BJ (cell line): ENCODE measurements at places on chromosomes 5 and 9.

DNA sequence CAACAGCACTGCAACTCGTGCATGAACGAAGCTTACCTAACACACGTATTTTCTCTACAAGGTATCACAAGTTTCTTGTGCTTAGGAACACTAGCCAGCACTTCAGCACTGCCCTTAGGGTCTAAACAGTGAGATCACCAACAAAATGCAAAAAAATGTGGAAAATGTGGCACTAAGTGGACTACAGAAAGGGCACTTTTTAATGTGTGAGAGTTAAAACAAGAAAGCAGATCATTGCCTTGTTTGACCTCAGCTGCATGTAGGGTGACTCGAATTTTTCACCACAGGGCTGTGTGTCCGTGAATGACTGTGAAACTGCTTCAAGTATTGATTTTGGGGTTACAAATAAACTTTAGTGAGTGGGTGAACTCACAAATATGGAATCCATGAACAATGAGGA lies 90.5 kb downstream of the MARCHF3 start:
- no peak for DNase-seq

- DNase-seq: no peak
Measured at GRCh38 chr5:150202501-150202900, 12.6 kb downstream of the SLC6A7 start.

GRCh38 chr9:72996684-72997314 lies 43.9 kb upstream of the ALDH1A1 start:
- no peak for DNase-seq

- DNase-seq: no peak
Measured at GRCh38 chr5:89289604-89290003, 406.6 kb upstream of the MEF2C start.

- no peak for DNase-seq
Measured at GRCh38 chr5:170162631-170163321, 57.1 kb downstream of the FOXI1 start.

DNA sequence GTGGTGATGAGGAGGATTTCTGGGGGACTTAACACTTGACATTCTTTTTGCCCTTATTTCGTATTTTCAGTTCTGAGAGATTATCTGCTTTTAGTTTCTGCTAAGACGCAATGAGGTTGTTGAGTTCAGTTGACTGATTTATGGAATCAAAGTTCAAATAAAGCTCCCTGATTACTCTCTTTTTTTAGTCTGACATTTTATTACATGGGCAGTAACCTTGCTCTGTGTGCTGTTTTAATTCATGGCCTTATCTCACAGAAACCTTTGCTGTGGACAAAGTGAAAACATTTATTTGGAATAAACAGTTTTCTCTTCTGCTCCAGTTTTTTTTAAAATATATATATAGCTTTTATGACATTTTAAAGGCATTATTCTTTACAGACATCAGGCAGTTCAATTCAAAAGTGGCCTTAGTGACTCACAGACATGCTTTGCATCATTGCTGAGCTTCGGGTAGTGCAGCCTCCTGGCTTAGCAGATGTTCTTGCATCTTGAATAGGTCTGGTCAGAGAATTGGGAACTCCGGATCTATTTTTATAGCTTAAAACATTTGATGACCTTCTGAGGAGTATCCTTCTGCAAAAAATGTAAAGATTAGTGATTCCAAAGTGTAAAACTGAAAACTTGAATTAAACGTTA lies 162.9 kb downstream of the FAM170A start:
- DNase-seq: no peak

DNA sequence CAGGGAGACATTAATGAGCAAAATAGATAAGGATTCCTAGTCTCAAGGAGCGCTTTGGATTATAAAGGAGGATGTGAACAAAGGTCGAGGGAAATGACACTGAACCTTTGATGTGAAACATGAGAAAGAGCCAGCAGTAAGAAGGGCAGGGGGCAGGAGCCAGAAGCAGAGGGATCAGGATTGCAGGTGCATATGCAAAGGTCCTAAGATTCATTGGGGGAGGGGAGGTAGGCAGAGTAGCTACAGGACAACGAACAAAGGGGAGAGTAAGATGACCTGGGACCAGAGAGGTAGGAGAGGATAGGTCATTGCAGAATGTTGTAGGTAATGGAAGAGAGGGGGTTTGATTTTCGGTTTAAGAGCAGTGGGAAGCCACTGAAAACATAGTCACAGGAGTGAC lies 129.2 kb upstream of the TRPM3 start:
- DNase-seq: no peak

GRCh38 chr9:112819635-112820496 lies 69.3 kb downstream of the SNX30 start:
- peak; percentile 31 for DNase-seq

- no peak for DNase-seq
Measured at GRCh38 chr5:6510132-6510531, 61.5 kb downstream of the UBE2QL1 start.

- no peak for DNase-seq
Measured at GRCh38 chr9:131708226-131709002, 31.5 kb downstream of the RAPGEF1 start.

DNA sequence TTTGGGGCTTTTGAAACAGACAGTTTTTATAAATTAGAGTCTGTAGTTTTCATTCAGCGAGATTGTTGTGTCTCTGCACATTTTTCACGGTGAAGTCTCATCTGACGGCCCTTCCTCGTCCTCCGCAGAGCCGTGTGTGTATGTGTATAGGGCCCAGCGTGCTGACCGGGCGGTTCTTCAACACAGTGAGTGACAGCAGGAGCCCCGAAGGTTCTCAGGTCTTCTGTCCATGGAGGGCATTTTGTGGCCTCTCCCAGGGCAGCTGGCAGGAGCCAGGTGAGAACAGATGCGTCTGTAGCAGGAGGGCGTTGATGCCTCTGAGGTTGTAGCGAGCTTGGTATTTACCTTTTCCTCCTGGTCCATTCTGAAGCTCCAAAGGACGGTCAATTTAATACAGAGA lies 116.0 kb upstream of the LPCAT1 start:
- no peak for DNase-seq

DNA sequence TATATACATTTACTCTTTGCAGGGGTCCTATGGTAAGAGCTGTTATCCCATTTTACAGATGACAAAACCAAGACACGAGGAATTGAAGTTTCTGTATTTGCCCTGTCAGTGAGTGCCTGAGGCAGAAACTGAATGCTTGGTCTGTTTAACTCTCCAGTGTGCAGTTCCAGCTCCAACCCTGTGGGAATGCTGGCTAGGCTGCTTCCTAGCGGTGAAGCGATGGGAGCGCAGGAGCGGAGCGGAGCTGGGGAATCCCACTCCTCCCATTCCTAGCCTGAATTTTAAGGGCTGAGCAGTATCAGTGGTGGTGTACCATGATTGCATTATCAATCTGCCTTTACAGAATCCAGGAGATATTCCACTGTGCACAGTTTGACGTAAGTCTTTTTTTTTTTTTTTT lies 202.3 kb downstream of the LRRC70 start:
- DNase-seq: no peak

GRCh38 chr5:90191352-90192045 lies 218.1 kb downstream of the CETN3 start:
- no peak for DNase-seq

- peak; percentile 79 for DNase-seq
Measured at GRCh38 chr5:103450333-103451061, 112.1 kb downstream of the NUDT12 start.

- DNase-seq: no peak
Measured at GRCh38 chr5:75435096-75435495, 76.3 kb downstream of the CERT1 start.

DNA sequence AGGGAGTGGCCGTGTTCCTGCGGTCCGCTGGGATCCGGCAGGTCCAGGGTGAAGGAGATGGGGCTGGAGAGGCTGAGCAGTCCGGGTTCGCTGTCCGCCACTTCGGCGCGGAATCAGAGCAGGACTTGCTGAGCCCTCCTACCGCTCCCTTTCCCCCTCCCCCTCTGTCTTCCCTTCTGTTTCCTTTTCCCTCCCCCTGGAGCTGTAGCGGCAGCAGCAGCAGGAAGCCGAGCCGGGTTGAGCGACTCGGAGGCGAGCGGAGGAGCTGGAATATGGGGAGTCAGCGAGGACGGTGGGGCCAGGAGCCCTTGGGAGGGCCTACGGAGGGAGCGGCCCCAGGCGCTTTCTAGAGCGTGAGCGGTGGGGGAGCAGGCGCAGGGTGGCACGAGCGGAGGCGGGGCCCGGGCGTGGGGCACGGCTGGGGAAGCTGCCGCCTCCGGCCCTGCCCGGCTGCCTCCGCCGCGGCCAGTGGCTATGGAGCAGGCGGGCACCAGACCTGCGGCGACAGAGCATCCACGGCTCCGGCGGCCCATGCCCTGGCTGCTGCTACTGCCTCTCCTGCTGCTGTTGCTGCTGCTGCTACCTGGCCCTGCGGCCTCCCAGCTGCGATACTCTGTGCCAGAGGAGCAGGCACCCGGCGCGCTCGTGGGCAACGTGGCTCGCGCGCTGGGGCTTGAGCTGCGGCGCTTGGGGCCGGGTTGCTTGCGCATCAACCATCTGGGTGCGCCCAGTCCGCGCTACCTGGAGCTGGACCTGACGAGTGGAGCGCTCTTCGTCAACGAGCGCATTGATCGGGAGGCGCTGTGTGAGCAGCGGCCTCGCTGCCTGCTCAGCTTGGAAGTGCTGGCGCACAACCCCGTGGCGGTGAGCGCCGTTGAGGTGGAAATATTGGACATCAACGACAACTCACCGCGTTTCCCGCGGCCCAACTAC lies at the start of gene PCDHAC2:
TSS of gene PCDHAC2 (plus strand) at position 184 of the 933 bp plus-strand sequence. CDS start at position 475, 291 bp downstream.
- no peak for DNase-seq

GRCh38 chr5:39231705-39232525 lies 12.6 kb upstream of the FYB1 start:
- DNase-seq: no peak

DNA sequence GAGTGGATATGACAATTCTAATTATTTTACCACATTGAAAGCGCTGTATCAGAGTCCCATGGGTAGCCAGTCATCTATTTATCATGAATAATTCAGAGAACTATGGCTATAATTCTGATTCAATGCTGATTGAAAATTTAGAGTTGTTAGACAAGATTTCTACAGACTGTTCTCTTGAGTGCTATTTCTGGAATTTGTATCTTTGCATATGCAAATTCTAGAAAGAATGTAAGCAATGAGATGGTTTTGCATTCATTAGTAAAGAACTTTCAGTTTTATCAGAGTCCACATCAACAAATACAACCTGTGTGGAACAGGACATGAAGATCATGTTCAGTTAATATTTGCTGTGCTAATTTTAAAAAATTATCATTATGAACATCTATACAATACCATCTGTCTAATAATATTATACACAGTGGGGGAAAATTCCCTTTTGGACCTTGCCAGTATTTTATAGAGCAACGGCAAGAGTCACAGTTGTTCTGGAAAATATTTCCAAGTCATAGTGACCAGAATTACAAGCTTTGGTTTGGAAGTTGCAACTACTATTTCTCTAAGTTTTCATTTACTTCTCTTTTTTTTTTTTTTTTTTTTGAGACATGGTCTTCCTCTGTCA lies 372.7 kb upstream of the PTGER4 start:
- no peak for DNase-seq

DNA sequence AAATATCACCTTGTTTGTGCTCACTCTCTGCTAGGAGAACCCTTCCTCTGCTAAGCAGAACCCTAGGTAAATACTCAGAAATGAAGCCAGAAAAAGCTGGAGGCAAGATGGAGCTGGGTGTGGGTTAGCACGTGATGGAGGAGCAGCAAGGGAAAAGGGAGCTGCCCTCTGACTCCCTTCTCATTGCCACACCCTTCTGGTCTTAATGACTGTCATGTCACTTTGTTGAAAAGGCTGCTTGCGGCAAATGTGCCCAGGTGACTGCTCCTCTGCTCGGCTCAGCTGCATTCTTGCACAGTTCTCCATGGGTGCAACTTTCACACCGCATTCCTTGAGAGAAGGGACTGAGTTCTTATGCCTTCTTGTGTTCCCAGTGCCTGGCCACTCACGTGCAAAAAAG lies 36.4 kb upstream of the TBC1D2 start:
- DNase-seq: no peak

- DNase-seq: no peak
Measured at GRCh38 chr9:74589576-74589975, 92.4 kb downstream of the RORB start.

DNA sequence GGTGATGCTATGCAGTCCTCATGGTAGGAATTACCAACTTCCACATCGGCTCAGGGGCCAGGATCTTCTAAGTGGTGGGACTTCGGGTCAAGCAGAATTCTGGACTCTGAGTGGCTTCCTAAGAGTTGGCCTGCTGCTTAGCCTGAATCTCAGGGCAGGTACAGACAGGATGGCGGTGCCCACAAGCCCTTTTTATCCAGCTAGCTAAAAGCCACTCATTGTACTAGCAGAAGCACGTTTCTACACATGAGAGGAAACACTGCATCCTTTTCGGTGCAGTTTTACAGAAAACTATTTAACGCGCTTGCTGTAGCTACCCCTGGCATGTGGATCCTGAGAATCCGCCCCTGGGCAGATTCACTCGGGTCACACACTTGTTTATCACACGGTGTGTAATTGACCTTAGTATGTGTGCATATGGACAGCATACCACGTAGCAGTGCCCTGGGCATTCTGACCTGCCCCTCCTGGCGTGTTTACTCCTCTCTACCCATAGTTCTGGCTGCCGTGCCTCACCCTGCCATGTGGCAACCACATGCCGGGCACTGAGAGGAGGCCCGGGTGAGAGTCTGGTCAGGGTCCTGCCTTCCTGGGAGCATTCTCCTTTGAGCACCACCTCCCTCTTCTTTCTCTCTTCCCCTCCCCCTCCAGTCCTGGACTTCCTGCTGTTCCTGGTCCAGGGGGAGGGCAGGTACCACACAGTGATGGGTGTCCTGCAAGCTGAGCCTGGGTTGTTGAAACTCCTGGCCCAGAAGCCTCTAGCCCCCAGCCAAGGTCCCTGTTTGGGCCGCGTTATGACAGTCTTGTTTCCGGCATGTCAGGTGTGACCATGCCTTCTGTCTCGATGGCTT lies 65.9 kb downstream of the DAB2IP start:
- no peak for DNase-seq
